Endothelial cell of coronary artery (primary cell): ENCODE measurements at places on chromosomes 4 and X. TPM values are rescaled to one million over a fixed set of nuclear protein-coding genes. Genes with fewer than 3 reads are reported as not detected.

The TBX22 gene
- total RNA-seq: not detected in 2 replicates

The IQSEC2 gene
- 3.1 and 3.8 TPM in 2 replicates for total RNA-seq

The NUDT11 gene
- total RNA-seq: 8.9 TPM in 2 replicates

The OTUD6A gene
- not detected in 2 replicates for total RNA-seq

The LRRC66 gene
- total RNA-seq: 0.36 and 0.38 TPM in 2 replicates

The TMEM47 gene
- total RNA-seq: 24.2 and 42.5 TPM in 2 replicates

The ANXA10 gene
- 0.85 TPM in 1 of 2 replicates, not detected in the other for total RNA-seq

The CT45A10 gene
- not detected in 2 replicates for total RNA-seq

The IGSF1 gene
- under 0.01 and 0.09 TPM in 2 replicates for total RNA-seq

The NRK gene
- total RNA-seq: 0.18 and 0.28 TPM in 2 replicates

The TMEM156 gene
- total RNA-seq: 2.2 and 14.4 TPM in 2 replicates

The CFAP299 gene
- total RNA-seq: 0.09 and 0.54 TPM in 2 replicates

The GASK1B gene
- total RNA-seq: 54.5 and 99.3 TPM in 2 replicates

The TRAM1L1 gene
- 0.09 and 0.36 TPM in 2 replicates for total RNA-seq

The FRYL gene
- total RNA-seq: 98.5 and 138 TPM in 2 replicates

The SH3BGRL gene
- 29.1 and 32.1 TPM in 2 replicates for total RNA-seq

The CDKL5 gene
- 2.3 and 5.4 TPM in 2 replicates for total RNA-seq

The FHDC1 gene
- total RNA-seq: under 0.01 and 0.19 TPM in 2 replicates

The RNF128 gene
- 0.09 TPM in 1 of 2 replicates, not detected in the other for total RNA-seq

The MBNL3 gene
- 0.56 and 0.99 TPM in 2 replicates for total RNA-seq

The FRG1 gene
- 25.9 and 33.1 TPM in 2 replicates for total RNA-seq

The MCF2 gene
- total RNA-seq: under 0.01 TPM in 1 of 2 replicates, not detected in the other

The PHEX gene
- 0.85 and 1.2 TPM in 2 replicates for total RNA-seq

The CACNA1F gene
- total RNA-seq: under 0.01 TPM in 1 of 2 replicates, not detected in the other

The HTRA3 gene
- 0.72 and 12.0 TPM in 2 replicates for total RNA-seq

The TLR10 gene
- not detected in 2 replicates for total RNA-seq

The TEX13D gene
- not detected in 2 replicates for total RNA-seq

The P2RY10 gene
- total RNA-seq: not detected in 2 replicates

The USP17L15 gene
- not detected in 2 replicates for total RNA-seq

The GPR119 gene
- not detected in 2 replicates for total RNA-seq

The LRIT3 gene
- under 0.01 and 0.09 TPM in 2 replicates for total RNA-seq

The TCEAL2 gene
- not detected in 2 replicates for total RNA-seq

The BEX1 gene
- total RNA-seq: 0.45 and 1.4 TPM in 2 replicates

The ZNF732 gene
- total RNA-seq: 0.18 and 0.28 TPM in 2 replicates

The TMEM150C gene
- 1.4 and 3.0 TPM in 2 replicates for total RNA-seq

The NSUN7 gene
- under 0.01 TPM in 1 of 2 replicates, not detected in the other for total RNA-seq

The CENPVL3 gene
- total RNA-seq: not detected in 2 replicates

The GRIA3 gene
- 0.28 and 0.54 TPM in 2 replicates for total RNA-seq

The ZCCHC18 gene
- total RNA-seq: 1.6 and 1.8 TPM in 2 replicates
